Stimulated activated CD8-positive, alpha-beta memory T cell treated with anti-CD3 and anti-CD28 coated beads, Interleukin-4, amount 100 ng/mL, for 1 hour (primary cell): ENCODE measurements at places on chromosomes 5 and 9.

GRCh38 chr9:100911273-100911672 is 117.3 kb upstream of the PLPPR1 start:
- no peak for DNase-seq

DNA sequence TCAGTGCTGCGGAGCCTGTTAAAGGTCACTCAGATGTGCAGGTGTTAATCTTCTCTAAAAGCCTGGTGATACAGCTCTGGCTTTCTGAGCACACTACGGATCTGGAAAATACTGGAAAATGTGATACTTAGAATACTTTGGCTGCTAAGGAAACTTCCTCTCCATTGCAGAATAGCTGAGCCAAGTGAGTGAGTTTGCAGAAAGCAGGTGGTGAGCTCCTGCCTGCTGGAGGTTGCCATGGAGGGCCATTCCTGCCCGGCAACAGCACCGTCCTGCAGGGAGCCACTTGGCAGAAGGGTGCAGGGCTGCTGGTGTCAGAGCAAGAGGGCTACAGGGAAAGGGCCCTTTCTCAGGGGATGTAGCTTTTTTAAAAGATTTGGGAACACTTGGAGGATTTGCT is 40.7 kb downstream of the SECISBP2 start:
- DNase-seq = no peak

GRCh38 chr5:138559937-138560336 is 15.3 kb downstream of the HSPA9 start:
- no peak for DNase-seq

- DNase-seq = no peak
Observed at GRCh38 chr9:5976674-5977397, 38.6 kb downstream of the RANBP6 start.

GRCh38 chr5:172313915-172314314 is 30.4 kb upstream of the UBTD2 start:
- no peak for DNase-seq

DNA sequence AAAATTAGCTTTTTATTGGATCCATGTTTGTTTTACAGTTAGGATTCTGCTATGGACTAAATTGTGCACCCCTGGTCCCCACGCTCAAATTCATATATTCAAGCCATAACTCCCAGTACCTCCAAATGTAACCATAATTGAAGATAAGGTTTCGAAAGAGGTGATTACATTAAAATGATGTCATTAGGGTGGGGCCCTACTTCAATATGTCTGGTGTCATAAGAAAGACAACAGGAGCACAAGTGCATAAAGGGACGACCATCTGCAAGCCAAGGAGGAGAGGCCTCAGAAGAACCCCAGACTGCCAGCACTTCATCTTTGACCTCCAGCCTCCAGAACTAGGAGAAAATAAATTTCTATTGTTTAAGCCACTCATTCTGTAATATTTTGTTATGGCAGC is 7.4 kb upstream of the HNRNPA0 start:
- DNase-seq = no peak

DNA sequence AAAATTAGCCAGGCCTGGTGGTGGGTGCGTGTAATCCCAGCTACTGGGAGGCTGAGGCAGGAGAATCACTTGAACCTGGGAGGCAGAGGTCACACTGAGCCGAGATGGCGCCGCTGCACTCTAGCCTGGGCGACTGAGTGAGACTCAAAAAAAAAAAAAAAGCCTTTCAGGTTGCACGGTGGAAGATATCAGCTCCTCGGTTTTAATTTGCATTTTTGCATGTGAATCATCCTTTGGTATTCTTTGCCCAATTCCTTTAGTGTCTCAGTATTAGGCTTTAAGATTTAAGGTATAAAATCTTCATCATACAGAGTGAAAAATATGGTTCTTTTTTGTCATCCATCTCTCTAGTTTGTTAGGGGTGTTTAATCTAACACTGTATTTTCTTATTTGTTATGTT is 173.6 kb upstream of the S1PR3 start:
- DNase-seq = no peak

DNA sequence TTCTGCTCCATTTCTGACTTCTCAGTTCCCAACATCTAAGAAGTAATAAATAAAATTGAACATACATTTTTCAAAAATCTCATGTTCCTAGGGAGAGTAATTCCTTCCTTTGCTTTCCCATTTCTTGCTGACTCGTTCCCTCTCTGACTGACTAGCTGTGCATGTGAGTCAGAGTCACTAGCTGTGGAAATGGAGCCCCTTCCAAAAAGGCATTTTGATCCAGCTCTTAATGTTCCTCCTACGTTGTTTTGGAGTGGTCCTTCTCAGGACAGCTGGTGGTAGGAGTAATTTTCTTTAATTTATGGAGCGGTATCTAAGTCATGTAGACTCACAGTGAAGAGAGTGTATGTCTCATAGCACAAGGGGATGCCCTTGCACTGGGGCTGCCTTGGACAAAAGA is 460.2 kb downstream of the GADD45G start:
- DNase-seq = no peak

- DNase-seq = no peak
Observed at GRCh38 chr9:73152953-73153352, 1.3 kb downstream of the ANXA1 start.

GRCh38 chr5:122085041-122085440 is 7.0 kb upstream of the LOX start:
- no peak for DNase-seq

DNA sequence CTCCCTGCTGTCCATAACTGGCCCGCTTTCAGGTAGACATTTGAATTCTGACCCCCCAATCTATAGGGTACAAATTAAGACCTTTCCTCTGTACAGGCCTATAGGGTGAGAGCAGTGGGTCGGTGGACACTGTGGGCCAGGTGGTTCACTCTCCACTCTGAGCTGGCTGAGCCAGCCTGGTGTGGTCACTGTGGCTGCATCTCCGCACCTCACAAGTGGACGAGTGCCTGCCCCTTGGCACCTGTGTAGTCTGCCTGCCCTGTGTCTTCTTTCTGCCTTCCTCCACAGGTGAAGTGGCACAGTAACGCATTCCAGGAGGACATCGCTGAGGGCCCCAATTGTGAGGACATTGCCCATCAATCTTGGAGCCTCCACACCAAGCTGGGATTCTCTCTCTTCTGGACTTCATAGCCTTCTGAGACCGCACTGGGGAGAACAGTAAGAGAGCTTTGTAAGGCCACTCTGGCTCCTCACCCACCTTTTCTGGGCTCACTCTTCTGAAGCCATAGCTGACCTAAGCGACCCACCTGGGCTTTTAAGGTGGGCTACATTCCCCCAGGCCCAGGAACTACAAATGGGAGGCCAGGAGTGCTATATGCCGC is 33.5 kb upstream of the JADE2 start:
- DNase-seq = no peak

DNA sequence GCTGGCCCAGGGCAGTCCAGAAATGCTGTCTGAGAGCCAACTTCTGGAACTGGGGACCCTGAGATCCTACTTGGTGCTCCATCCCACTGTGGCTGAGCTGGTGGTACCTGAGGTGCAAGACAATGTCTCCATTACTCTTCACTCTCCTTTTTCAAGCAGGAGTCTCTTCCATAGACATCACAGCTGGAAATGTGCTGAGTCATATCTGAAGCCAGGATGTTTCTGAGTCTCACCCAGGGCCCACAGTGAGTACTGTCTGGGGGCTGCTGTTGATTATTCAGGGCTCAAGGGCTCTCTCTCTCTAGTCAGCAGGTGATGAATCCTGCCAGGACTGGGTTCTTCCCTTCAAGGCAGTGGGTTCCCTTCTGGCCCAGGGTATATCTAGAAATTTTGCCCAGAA is 145.2 kb upstream of the TAS2R1 start:
- DNase-seq = no peak

- DNase-seq = no peak
Observed at GRCh38 chr9:123528501-123528900, 172.5 kb downstream of the CRB2 start.

GRCh38 chr9:137582286-137582860 is 3.6 kb upstream of the DPH7 start:
- DNase-seq = no peak

GRCh38 chr9:34997379-34997781 is 7.8 kb downstream of the DNAJB5 start:
- DNase-seq = no peak

DNA sequence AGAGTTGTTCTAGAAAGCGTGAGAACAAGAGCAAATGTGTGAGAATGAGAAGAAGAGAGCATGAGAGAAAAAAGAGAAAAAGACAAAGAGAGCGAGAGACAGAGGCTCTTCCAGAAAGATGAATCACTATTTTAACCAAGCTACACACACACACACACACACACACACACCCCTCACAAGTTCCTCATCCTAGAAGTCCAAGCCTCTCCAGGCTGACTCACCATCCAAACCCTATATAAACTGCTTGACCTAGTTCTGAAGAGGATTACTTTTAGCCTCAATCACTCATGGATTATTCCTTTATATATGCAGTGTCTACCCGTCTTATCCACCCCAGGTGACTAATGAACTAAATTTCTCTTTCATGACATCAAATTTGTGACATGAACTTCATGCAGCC is 37.6 kb downstream of the C9orf57 start:
- no peak for DNase-seq

DNA sequence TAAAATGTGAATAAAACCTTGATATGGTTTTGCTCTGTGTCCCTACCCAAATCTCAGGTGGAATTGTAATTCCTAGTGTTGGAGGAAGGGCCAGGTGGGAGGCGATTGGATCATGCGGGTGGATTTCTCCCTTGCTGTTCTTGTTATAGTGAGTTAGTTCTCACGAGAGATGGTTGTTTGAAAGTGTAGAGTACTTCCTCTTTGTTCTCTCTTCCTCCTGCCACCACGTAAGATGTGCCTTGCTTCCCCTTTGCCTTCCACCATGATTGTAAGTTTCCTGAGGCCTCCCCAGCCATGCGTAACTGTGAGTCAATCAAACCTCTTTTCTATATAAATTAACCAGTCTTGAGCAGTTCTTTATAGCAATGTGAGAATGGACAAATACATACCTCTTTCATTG is 34.9 kb downstream of the TARS1 start:
- DNase-seq = no peak

DNA sequence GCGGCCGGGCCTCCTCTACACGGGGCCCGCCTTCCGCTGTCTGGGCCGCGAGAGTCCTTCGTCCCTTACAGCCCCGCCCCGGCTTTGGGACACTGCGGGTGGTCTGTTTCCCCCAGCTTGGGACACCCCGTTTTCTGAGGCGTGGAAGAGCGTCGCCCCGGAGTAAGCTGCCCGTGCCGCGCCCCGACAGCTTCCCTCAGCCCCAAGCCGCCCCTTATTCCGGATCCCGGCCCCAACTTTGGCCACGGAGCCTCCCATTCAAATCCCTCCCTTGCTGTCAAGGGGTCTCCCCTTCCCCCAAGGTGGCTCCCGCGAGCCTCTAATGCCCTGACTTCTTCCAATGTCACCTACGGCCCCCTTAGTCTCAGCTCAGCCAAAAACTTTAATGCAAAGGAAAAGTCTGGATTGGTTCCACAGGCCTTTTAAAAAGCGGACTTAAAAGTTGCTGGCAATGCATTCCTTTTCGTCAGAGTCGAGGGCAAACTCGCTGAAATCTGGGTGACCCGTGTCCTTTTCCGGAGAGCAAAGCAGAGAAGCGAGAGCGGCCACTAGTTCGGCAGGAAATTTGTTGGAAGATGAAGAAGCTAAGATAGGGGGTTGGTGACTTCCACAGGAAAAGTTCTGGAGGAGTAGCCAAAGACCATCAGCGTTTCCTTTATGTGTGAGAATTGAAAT is 19.8 kb downstream of the EXOSC2 start:
- no peak for DNase-seq

- no peak for DNase-seq
Observed at GRCh38 chr9:18604767-18605730, 131.1 kb downstream of the ADAMTSL1 start.

DNA sequence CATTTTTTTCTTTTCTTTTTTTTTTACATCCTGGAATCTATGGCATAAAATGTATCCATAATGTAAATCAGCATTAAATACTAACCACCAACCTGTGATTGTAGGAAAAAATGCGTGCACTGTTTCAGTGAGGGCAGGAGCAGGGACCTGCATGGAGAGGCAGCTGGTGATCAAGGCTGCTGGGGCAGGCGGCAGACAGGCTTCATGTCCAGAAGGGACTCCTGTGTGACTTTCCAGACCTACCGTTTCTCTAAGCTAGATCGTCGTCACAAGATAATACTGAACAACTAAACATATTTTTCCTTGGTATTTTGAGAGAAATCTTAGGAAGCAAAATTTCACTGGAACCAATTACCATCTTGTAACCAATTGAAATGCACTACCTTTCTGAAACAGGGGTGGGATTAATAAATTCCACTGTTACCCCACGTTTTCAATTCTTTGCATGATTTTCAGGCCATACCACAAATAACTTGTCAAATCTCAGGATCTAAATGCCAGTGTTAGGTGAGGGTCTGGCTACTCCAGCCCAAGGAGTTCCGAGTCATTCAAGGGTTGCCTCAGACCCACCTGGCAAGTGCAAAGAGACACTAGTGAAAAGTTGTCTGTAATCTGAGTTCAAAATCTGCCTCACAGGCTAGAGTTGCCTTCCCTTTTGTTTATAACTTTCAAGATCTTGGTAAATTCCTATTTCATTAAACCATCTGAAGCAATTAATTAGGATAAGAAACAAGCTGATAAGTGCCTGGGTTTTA is 198.2 kb downstream of the SEMA5A start:
- no peak for DNase-seq

DNA sequence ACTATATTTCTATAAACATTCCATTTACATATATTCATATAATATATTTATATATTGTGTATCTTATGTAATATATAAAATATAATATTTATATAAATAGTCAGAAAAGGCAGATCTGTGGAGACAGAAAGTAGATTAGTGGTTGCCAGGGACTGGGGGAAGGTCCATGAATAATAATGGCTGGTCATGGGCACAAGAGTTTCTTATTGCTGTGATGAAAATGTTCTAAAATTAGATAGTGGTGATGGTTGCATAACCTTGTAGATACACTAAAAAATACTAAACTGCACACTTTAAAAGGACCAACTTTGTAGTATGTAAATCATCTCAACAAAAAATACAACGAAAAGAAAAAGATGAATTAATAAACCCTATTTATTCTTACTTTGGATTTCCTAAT is 47.3 kb downstream of the NUP155 start:
- no peak for DNase-seq

- DNase-seq = no peak
Observed at GRCh38 chr5:965604-966344, 42.8 kb upstream of the NKD2 start.

DNA sequence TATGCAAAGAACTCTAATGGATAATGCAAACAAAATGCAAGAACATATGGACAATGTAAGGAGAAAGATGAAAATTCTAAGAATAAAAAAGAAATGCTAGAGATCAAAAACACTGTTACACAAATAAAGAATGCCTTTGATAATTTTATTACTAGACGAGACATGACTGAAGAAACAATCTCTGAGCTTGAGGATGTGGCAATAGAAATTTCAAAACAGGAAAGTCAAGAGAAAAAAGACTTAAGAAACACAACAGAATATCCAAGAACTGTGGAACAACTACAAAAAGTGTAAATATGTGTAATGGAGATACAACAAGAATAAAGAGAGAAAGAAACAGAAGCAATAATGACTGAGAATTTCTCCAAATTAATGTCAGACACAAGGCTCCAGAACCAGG is 140.5 kb upstream of the ACOT12 start:
- DNase-seq = no peak
